RCC 7860 (cell line): ENCODE measurements at places on chromosomes 16 and 17.

- no peak for DNase-seq
Observed at GRCh38 chr17:61144137-61144536, 255.5 kb upstream of the TBX2 start.

- DNase-seq: no peak
Observed at GRCh38 chr17:7408252-7408727, 645 bp downstream of the NLGN2 start.

GRCh38 chr16:57563761-57564160 lies 21.3 kb downstream of the ADGRG5 start:
- no peak for DNase-seq

GRCh38 chr16:17404941-17405689 lies 65.6 kb downstream of the XYLT1 start:
- no peak for DNase-seq

GRCh38 chr17:5219536-5219935 lies 15.1 kb downstream of the SCIMP start:
- no peak for DNase-seq

DNA sequence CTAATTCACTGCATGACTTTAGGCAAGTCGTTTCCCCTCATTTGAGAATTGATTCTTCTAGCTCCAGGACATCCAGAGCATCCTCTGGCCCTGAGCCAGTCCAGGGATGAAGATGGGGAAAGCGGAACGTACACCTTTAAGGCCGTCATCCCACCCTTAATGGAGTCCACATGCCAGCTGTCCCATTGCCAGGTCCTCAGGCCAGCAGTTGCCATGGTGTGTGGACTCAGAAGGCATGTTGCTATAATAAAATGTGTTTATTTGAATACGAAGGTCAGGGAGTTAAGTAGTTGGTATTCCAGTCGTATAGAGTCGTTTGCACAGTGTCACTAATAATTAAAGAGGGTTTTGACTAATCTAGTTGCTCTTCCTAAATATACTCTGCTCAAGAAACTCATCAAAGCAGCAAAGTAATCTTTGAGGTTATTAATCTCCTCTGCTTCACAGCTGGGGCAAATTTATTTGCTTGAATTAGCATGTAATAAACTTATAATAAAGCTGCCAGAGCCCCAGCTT lies 30.4 kb downstream of the CCDC182 start:
- no peak for DNase-seq

DNA sequence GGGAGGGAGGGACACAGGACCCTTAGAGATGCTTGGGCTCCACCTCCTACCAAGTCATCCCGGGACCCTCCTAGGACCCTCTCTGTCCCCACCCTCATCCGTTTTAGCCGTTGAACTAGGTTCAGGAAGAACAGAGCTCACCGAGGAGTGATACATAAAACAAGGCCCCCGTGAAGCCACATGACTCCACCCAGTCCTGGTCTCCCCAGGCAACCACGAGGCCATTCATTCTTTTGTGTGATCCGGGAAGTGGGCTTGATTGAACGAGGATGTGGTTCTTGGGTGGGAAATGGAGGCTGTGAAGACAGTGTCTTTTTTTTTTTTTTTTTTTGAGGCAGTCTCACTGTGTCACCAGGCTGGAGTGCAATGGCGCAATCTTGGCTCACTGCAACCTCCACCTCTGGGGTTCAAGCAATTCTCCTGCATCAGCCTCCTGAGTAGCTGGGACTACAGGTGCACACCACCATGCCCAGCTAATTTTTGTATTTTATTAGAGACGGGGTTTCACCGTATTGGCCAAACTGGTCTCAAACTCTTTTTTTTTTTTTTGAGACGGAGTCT lies 14.8 kb downstream of the TRARG1 start:
- no peak for DNase-seq

DNA sequence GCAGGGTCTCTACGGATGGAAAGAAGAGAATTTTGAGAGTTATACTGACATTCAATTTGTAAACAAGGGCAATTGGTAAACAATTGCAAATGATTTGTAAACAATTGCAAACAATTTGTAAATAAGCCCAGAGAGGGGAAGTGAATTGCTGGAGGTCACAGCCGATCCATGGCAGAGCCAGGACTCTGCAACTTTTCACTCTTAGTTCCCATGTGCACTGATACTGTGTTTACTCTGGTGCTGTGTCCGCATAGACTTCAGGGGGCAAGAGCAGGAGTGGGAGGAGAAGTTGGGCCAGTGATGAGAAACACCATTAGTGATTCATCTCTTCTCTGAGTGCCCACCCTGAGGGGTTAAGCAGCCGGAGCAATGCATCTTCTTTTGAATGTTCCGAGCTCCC lies 14.0 kb downstream of the SCNN1G start:
- no peak for DNase-seq

GRCh38 chr17:13727441-13728171 lies 125.9 kb upstream of the HS3ST3A1 start:
- DNase-seq: peak; percentile 79

GRCh38 chr16:85483424-85483823 lies 129.7 kb upstream of the GSE1 start:
- DNase-seq: no peak

- DNase-seq: no peak
Observed at GRCh38 chr17:9239246-9239792, 218.0 kb downstream of the NTN1 start.

- no peak for DNase-seq
Observed at GRCh38 chr16:28495098-28495793, 803 bp downstream of the APOBR start.

DNA sequence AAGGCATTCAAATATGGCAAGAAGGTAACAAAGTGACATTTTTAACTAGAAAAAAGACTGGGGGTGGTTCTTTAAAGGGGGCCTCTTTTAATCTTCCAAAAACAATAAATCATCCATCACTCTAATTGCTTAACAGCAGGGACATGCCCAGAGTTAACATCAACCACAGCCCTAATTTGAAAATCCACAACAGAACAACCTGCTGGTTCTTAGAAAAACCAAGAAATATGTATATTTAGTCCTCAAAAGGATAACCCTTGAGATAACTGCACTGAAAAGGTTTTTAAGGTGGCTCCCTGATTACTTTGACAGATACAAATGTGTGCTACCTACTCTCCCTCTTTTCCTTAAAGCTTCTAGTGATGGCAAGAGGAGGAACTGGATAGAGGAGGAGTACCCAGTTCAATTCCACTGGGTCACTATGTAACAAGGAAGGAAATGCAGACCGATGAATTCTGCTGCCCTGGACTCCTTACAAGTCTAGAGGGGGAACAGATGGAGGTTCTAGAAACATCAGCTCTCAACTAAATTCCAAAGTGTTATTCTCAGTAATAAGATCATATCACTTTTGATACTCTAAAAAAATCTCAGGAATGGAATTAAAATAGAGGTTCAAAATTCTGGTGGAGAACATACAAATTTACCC lies 54.3 kb downstream of the N4BP1 start:
- DNase-seq: no peak
